Central memory CD8-positive, alpha-beta T cell (primary cell): ENCODE measurements at places on chromosomes 3 and 15.

- peak; percentile 68 for DNase-seq
Measured at GRCh38 chr15:90934256-90934948, 683 bp upstream of the UNC45A start.

- DNase-seq = no peak
Measured at GRCh38 chr15:89016549-89017041, 71.7 kb upstream of the ABHD2 start.

DNA sequence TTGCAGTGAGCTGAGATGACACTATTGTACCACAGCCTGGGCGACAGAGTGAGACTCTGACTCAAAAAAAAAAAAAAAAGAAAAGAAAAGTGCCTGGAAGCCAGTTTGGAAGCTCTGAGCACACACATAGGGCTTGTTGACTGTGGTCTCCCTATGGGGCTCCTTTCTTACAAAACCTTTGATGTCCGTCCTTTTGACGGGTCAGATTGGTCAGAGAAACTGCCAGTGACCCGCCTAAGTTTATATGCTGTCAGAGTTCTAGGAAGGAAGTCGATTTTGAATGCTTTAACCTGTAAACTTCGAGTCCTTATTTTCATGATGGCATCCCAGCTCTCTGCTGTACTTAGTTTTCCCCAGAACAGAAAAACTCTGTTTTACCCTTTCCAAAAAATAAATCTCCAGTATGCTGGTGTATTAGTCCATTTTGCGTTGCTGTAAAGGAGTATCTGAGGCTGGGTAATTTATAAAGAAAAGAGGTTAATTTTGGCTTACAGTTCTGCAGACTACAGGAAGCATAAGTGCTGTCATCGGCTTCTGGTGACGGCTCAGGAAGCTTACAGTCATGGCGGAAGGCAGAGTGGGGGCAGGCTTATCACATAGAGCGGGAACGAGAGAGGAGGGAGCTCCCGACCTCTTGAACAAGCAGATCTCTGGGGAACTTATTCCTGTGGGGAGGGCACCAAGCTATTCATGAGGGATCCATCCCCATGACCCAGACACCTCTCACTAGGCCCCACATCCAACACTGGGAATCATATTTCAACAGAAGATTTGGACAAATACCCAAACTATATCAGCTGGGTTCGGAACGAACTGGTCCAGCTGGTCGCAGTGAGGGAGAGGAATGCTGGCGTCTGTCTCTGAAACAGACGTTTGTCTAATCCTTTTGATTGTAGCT lies 72.3 kb downstream of the LMLN start:
- no peak for DNase-seq

GRCh38 chr3:174949523-174949922 lies 90.4 kb downstream of the NAALADL2 start:
- no peak for DNase-seq

- no peak for DNase-seq
Measured at GRCh38 chr3:51987568-51987967, 4.2 kb downstream of the ACY1 start.

DNA sequence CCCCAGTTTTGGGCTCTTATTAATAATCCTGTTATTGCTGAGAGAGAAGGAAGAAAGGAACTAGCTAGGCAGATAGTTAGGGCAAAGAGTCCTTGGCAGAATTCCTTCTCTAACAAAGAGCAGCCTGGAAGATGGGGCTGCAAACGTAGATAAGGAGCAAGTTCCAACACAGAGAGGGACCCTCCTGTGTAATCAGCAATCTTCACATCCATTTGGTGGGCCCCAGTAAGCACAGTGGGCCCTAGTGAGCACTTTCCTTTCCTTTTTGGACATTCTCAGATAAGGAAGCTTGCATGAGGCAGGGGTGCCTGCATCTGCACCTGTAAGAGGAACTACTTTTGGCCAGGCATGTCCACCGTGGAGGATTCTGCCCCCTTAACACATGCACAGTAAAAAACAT lies 119.6 kb upstream of the SGO1 start:
- no peak for DNase-seq

DNA sequence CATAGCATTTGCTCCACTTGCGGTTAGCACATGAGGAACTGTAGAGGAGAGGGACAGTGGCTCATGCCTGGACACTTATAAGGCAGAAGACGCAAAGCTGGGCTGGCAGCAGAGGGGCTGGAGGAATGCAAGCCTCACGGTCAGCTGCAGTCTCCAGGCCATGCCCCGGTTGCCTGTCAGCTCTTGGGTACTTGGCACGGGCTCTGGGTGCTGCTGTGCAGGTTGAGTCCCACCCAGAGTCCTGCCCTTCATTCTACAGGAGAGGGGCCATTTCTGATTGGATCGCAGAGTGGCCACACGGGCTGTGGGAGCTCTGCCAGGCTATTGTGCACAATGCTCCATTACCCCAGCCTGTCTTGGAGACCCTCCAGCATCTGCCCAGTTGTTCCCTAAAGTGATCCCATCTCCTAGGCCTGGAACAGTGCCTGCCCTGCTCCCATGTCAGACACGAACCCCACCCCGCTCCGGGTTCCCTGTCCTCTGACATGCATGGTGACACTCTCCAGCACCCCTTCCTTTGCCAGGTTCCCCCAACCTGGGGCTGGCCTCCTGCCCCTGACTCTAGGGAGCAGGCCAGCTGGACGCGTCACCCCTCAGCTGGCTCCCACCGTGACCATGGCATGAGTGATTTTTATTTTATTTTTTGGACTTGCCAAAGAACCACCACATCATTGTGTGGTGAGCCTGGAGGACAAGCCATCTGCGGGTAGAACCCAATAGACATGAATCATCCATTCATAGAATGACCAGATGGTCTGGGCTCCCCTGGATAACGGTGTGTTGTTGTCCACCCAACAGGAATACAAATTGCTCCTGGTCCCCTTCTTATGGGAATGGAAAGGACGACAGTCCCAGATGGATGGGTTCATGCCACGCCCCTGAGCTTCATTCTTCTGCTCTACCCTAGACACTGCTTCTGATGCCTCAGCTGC lies 51.0 kb upstream of the KLF13 start:
- DNase-seq = peak; percentile 4

DNA sequence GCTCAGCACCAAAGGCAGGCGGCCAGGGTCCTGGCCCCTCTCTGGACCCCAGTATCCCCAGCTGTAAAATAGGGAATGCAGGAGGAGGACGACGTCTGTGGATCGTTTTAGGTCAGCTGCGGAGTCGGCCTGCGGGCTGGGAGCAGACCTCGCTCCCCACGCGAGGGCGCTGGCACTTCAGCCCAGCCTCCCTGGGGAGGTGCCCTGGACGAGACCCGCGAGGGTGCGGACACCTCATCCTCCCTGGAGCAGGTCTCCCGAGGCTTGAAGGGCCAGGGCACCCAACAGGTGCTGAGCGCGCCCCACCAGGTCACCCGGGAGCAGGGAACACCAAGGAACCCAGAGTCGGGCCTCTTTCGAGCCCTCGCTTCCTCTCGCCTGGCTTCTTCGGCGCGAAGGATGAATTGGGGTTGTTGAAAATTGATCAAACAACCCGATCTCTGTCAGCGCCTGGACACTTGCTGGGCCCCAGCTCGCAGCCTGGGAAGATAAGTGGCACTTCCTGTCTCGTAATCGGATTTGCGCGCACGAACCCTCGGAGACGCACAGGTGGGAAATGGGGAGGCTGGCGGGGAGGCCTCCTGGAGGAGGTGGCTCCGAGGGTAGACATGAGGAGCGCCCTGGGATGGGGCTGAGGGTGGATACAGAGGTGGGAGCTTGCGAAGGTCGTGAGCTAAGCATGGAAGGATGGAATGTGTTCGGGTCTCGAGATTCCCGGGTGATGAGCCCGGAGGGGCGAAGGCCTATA lies 588 bp upstream of the VIPR1 start:
- peak; percentile 22 for DNase-seq

GRCh38 chr3:50573566-50574443 lies 4.5 kb downstream of the HEMK1 start:
- DNase-seq = no peak

DNA sequence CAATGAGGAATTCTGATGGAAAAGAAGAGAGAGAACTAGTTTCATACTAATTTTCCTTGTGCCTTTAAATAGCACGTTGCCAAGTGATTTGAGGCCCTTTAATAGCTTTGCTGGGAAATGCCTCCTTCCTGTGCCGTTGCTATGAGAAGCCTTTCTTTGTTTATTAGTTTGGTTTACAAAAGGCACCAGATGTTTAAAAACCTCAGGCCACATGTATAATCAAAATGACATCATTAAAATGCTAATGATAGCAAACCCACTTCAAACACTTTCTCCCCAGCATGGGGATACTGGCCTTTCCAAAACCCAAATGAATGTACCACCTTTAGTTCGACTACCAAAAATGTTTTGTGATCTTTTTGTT lies 50.0 kb upstream of the TBC1D23 start:
- DNase-seq = no peak

DNA sequence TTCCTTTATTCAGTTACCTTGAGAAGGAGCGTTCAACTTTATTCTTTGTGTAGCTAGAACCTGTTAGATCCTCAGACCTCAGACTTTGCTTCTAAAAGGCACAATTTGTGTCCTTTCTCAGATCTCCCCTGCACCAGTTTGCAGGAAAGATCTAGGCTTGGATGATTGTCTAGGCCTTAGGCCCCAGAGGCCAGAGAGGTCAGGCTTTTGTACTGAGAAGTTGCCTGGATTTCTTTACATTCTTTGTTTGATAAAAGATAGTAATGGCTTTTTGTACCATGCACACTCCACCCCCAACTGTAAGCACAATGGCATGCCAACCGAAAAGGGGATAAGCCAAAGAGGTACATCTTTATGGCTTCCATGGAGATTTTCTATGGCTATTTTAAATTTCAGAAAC lies 719.6 kb upstream of the NR2F2 start:
- DNase-seq = no peak

DNA sequence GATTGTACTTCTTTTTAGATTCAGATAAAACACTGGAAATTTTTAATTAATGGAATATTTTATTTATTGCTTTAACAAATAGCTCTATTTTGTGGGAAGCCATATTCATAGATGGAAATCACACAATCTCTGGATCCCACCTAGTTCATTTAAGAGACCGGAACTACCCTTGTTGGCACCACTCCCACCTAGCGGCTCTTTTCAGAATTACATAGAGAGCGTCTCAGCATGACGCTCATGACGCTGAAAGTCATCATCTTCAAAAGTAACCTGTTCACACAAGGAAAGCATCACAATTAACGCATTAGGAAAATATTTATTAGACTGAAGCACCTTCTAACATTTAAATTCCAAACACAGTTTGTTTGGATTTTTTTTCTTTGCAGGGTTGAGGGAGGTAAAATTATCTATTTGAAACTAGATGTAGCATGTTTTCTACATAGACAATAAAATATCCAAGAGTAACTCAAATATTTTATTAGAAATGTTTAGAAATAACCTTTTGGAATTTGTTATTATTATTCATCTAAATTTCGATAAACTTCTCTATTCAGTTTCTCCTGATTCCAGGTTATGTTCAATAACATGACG lies 214.9 kb upstream of the ARRDC4 start:
- no peak for DNase-seq

DNA sequence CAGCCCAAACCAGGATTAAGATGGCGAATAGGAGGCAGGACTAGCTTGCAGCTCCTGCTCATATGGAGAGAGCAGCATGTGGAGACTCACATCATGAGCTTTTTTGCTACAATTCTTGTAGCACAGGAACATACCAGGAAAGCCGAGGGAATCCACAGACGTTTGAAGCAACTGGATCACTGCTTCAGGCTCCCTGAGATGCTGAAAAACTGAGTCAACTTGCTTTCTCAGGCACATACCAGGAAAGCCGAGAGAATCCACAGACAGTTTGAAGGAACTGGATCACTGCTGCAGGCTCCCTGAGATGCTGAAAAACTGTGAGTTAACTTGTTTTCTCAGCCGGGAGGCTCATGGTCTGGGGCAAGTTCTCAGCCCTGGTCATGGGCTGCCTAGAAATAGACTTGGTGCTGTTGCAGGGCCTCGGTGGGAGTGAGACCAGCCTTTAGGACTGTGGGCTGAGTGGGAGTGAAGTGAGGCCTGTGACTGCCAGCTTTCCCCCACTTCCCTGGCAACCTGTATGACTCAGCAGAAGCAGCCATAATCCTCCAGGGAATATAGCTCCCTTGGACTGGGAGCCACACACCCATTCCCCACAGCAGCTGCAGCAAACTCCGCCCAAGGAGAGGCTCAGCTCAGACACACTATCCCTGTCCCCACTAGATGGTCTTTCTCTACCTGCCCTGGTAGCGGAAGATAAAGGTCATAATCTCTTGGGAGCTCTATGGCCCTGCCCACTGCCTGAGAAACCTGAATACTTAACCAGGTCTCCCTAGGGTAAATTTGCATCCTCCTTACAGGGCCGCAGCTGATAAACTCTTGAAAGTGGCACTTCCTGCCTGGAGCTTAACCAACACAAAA lies 51.9 kb upstream of the PFN2 start:
- DNase-seq = no peak

DNA sequence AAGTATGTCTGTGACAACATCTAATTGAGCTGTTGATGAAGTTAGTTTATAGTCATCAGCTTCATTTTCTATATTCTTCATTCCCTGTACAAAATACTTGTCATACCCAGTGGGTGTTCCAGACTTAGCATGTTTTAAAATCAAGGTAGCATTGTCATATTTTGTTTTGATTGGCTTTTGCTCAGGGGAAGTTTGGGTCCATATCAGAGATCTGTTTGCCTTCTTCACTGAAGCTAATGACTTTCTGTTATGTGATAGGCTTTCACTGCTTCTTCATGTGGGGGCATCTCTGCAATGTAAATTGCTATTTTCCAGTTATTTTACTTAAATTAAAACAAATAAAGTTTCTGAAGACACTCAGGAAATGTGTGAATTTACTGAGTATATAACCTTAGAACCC lies 15.1 kb downstream of the GLCE start:
- no peak for DNase-seq

DNA sequence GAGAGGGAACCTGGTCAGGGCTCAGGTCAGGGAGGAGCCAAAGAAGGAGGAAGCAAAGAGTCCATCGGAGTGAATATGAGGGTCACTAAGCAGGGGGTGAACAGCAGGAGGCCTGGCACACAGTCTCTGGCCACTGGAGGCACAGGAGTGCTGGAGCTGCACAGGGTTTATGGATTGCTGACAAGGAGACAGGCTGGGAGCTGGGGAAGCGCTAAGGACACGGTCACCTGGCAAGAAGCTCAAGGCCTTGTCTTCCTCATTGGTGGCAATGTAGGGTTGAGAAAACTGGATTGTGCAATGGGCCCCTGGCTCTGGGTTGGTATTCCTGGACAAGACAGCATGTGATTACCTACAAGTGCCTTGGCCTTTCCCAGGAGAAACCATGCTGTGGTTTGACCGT lies 5.8 kb upstream of the CAMP start:
- DNase-seq = no peak

GRCh38 chr3:13411186-13411860 lies 8.8 kb downstream of the NUP210 start:
- DNase-seq = no peak

GRCh38 chr3:76311941-76312340 lies 526.6 kb upstream of the ZNF717 start:
- DNase-seq = no peak

DNA sequence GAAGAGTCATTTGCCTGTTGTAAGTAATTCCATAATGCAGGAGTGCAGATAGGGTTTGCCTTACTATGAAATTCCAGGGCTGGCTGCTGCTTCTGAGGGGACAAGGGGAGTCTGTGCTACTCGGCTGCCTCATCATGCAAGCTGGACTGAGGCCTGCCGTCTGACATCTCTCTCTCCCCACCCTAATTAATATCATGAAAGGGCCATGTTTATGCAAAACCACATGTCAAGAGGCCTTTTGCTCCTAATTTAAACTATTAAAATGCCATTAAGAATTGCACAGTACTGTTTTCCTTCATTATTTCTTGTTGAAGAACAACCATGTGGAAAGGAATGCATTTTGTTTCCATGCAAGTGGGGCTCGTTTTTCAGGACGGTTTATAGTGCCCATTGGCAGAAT lies 26.3 kb downstream of the CHST2 start:
- no peak for DNase-seq

GRCh38 chr3:33911525-33912322 lies 113.3 kb downstream of the PDCD6IP start:
- DNase-seq = no peak
